Activated T-helper 1 cell treated with anti-CD3 and anti-CD28 coated beads, Interleukin-2, amount 50 U/mL, for 16 hours (primary cell): ENCODE measurements at places on chromosomes 11 and 22.

DNA sequence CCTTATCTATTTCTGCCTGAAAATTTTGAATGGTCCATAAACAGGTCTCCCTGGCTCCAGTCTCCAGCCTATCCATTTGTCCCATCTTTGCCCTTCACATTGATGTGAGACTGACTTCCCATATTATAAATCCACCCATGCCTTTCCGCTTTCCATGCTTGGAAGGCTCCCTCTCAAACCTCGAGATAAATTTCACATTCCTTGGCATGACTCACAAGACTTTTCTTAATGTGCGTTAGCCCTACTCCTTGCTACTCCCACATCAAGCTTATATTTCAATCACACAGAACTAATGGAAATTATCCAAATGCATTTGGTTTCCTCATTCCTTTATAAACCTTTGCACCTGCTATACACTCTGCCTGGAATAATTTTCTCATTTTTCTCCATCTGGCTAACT is 163.7 kb upstream of the NTM start:
- DNase-seq, result no peak

DNA sequence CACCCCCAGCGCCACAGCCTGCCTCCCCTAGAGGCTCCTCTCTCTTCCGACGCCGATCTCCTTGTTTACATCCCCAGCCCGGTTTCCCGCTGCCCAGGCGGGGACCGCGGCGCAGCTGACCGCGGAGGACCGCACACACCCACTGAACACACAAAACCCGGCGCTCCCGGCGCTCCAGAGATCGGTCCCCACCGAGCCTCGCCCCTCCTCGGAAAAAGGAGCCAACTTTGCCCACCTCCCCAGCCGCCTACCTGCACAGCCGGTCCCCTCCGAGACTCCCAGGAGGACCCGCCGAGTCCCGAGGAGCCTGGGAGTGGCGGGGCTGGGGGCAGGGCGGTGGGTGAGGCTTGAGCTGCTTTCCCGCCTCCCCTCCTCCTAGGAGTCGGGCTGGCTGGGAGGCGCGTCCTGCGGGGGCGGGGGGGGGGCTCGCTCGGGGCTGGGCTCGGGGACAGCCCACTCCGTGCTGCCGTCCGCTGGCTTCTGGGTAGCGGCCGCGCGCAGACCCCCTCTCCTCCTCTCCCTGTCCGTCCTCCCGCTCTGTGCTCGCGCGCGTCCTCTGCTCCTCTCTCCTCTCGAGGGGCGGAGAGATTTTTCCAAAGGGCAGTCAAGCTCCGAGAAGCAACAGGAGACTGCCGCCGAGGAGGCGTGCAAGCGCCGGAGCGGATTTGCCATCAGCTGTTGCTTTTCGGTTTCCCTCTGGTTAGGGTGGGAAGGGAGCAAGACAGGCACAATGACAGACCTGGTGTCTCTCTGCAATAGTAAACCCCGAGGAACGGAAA is at the start of gene FXYD6:
Gene FXYD6, minus strand, starts transcription at position 318 of the 779 bp plus-strand sequence. CDS start 33,882 bp downstream, outside the sequence.
- no peak for DNase-seq

- peak; percentile 42 for DNase-seq
Measured at GRCh38 chr11:63567044-63567840, 4.1 kb upstream of the PLAAT2 start.

DNA sequence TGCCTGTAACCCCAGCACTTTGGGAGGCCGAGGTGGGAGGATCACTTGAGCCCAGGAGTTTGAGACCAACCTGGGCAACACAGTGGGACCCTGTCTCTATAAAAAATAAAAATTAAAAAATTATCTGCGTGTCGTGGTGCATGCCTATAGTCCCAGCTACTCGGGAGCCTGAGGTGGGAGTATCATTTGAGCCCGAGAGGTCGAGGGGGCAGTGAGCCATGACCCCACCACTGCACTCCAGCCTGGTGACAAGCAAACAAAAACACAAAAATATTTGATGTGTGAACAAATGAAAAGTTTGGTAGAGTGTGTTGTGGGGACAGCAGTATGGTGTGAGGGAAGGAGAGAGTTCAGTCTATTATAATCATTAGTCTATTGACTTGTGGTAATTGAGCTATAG is 90.8 kb upstream of the PARVA start:
- DNase-seq, result no peak

- DNase-seq, result no peak
Measured at GRCh38 chr11:81857386-81857785, 876.3 kb downstream of the FAM181B start.

DNA sequence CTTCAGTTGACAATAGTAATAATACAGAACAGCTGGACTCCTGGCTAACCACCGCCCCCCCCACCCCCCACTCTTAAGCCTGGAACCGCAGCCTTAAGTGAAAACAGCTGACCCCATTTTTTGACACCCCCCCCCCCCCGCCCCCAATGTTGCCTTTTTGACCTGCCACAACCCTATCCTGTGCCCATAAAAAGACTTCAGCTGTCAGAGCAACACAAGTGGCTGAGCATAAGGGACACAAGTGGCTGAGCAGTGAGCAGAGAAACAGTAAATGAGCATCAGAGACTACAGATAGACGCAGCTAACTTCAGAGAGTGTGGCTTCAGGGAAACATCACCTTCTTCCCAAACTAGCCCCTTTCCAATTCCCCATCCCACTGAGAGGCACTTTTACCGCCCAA is 1493.8 kb downstream of the LRRC4C start:
- no peak for DNase-seq

GRCh38 chr22:27129266-27129665 is 471.9 kb downstream of the MIAT start:
- no peak for DNase-seq

DNA sequence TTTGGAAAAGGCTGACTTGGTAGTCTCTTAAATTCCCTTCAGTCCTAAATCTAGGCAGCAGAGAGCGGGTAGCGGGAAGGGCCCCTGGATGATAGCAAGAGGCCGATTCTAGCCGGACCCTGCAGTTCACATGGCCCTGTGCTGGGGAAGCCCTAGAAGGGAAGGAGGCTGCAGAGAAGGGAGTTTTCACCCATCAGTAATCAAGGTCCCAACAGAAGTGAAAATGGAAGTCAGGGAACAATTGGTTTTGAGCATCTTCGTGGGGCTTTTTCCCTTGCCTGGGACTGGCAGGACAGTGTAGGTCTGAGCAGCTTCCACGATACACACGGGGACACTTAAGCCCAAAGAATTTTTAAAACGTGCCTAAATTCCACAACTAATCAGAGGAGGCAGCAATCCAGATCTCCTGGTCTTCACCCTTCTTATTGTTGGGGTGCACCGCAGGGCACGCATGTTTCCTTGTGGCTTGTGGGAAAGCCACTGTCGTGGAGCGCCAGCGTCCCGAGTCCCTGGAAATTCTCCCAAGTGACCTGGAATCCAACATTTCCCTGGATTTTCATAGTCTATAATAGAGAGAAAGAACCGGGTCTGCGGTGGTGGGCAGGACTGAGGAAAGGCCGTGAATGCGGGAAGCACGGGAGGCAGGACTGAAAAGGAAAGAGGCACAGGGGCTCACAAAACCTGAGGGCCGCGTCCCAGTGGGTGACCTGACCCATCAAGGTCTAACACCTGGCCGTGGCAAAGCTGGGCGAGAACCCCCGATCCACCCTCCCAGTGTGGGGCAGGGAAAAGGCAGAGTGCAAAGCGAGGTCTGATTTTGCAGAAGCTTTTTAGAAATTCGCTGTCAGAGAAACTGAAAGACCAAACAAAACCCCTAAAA is 846 bp upstream of the OAF start:
- no peak for DNase-seq
